ENCODE measurements at places on chromosomes 12 and 14. TPM values are rescaled to one million over a fixed set of nuclear protein-coding genes. Genes with fewer than 3 reads are reported as not detected.

DIO2 gene
- total RNA-seq, result not detected

LRP1-AS gene
- not detected for total RNA-seq

TMEM132C gene
- not detected for total RNA-seq

CDH24 gene
- 17.7 TPM for total RNA-seq

HCFC2 gene
- 6.1 TPM for total RNA-seq

FAM222A gene
- total RNA-seq, result 0.52 TPM

GCN1 gene
- total RNA-seq, result 73.9 TPM

ASCL1 gene
- total RNA-seq, result not detected

AMN gene
- total RNA-seq, result 0.06 TPM

KRT71 gene
- total RNA-seq, result not detected

DNA sequence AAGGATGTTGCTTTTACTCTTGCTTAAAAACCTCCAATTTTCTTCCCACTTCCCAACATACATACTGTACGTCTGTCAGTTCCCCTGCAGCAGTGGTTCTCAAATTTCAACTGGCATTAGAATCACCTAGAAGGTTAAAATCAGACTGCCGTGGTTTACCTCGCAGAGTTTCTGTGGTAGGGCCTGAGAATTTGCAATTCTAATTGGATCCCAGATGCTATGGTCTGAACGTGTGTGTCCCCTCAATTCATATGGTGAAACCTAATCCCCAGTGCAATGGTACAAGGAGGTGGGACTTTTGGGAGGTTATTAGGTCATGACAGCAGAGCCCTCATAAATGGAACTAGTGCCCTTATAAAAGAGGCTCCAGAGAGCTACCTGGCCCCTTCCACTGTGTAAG is 226.9 kb downstream of the CRADD start:
- DNase-seq, result no peak

- no peak for DNase-seq
Measured at GRCh38 chr14:50666772-50667683, 1.1 kb downstream of the SAV1 start.

DNA sequence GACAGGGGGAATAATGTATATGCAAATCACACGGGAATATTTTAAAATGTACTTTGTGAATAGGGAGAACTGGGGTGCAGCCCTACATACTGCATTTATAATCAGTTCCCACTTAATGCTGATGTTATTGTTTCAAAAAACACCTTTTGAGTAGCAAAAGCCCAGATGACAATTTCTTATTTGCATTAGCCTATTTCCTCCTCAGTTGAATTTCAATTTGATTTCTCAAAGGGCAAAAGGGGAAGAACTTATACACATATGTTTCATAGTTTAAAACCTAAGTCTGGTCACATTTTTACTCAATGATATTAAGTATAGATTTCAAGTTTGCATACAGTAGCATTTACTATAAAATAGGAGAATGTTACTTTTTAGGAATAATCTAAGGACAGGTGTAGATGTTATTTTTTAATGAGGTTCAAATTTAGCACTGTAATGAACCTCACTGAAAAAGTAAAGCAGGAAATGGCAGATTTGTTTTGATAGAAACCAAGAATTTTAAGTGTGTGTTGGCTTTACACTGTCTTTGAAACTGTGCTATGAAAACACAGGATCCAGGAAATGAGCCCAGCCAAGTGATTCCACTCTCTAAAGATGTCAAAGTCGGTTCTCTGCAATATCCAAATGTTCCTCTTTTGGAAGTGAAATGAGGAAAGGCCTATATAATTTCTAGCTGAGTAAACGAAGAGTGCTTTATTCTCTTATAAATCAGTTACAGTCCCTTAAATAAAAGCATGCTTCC is 367.4 kb downstream of the BTG1 start:
- peak; percentile 9 for DNase-seq

- no peak for DNase-seq
Measured at GRCh38 chr14:100680439-100681051, 46.1 kb upstream of the DLK1 start.

- DNase-seq, result no peak
Measured at GRCh38 chr12:50156641-50157040, 10.5 kb downstream of the CERS5 start.

- no peak for DNase-seq
Measured at GRCh38 chr12:64187794-64188193, 34.3 kb downstream of the KICS2 start.

DNA sequence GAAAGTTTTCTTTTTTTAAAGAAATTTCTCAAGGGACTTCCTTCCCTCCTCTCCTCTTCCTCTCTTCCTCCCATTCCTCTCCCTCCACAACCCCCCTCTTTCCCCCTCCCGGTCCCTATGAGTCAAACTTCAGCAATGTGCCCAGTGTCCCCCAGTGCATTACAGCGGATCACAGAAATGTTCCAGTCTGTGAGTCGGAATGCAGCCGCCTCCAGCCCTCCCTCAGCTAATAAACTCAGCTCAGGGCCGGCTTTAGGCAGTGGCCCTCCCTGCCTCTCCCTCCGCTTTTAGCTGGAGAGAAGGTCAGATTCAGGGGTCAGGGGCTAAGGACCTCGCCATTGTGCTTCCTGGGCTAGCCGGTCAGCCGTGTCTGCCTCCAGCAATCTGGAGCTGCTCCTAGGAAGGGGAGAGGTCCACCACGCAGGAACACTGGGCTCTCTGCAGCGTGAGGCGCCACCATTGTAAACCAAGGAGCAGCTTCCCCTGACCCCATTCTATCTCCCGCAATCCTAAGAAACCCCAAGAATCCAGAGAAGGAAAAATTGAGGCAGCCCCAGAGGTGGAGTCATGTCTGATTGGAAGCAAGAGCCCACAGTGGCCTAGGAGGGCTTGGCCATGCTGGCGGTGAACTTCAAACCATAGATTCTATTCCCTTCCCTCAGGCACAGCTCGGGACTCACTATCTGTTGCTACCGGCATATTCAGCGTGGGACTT is 1.1 kb upstream of the HDAC7 start:
- peak; percentile 90 for DNase-seq

GRCh38 chr12:77406219-77406905 is 341.0 kb upstream of the E2F7 start:
- DNase-seq, result no peak

- no peak for DNase-seq
Measured at GRCh38 chr12:46461907-46462640, 89.5 kb upstream of the SLC38A2 start.

- no peak for DNase-seq
Measured at GRCh38 chr12:108117163-108117849, 11.8 kb upstream of the WSCD2 start.

Measured in epithelial cell of proximal tubule (primary cell).